ENCODE measurements at places on chromosomes 1 and 21. TPM values are rescaled to one million over a fixed set of nuclear protein-coding genes. Genes with fewer than 3 reads are reported as not detected.
A peak's percentile ranks its signal among the peaks of the same experiment; 100 is the strongest.

- DNase-seq, result no peak
These were observed 107.5 kb downstream of the SLC44A5 start for GRCh38 chr1:75503221-75503974.

GRCh38 chr1:213014642-213015041 is 1.0 kb downstream of the ANGEL2 start:
- DNase-seq, result no peak

GRCh38 chr1:89608984-89609725 is 23.8 kb upstream of the LRRC8C start:
- DNase-seq, result no peak

DNA sequence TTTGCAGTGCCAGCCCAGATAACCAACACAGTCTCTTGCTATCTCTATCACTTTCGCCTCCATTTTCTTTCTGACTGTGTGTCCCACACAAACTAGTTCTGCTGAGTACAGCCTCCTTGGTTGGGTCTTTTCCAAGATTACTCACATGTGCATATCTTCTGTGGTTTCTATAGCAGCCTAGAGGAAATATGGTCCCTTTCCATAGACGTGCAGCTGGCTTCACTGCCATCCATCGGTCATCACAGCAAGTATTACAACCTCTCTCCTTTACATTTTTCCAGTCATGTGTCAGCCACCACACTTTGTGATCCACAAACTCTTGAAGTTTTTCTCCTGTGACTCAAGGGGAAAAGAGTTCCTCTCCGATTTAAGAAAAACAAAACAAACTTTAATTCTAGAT is 893.4 kb upstream of the ADGRL4 start:
- DNase-seq, result peak; percentile 97

DNA sequence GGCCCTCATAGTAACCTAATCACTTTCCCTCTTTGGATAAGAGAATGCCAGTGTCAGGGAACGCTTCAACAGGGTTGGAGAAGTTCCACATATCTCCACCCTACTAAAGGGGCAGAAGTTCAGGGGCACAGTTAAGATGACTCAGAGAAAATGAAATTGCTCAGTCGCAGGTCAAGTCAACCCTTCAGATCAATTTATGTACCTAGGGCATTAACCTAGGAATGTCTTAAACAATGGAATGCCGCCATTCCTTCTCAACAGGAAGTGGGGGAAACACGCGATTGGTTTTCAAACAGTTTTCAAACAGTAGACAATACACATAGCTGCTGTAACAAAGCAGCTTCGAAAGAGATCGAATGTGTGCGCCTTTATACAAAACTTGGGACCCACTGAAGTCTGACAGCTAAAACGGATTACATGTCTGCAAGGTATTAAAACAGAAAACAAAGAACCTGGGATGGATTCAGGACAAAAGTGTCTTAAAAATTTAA is 897 bp downstream of the SLC25A24 start:
- DNase-seq, result no peak

DNA sequence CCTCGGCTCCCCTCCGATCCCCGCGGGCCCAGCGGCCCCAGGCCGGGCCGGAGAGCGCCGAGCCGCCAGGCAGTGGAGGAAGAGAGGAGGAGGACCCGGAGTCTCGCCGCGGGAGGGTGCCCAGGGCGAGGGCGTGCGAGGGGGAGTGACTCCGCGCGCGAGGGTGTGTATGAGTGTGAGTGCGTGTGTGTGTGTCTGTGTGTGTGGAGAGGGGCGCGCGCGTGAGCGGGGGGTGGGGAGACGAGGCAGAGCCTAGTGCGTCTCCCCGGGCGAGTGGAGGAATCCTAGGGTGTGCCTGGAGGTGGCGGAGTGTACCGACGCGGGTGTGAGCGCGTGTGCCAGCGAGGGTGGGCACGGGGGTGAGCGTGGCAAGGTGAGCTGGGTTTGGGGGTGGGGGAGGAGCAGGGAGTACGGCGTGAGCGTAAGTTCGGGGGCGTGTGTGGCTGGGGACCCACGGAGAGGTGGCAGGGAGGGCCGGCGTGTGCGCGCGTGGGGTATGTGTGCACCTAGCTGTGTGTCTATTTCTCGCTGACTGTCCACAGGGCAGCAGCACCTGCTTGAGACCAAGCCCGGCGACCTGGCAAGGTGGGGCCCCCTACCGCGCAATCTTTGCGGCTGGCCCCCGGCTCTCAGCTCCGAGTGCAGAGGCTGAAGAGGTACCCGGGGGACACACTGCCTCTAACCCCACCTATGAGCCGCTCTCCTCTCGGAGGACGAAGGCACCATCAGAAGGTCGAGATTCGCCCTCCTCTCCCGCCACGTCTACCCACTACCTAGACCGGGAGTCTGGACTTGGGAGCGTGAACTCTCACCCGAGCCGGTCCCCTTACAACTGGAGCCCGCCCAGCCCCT is 784 bp upstream of the KCND3 start:
- DNase-seq, result no peak

- DNase-seq, result no peak
These were observed 57.7 kb upstream of the COA6 start for GRCh38 chr1:234315588-234315987.

DNA sequence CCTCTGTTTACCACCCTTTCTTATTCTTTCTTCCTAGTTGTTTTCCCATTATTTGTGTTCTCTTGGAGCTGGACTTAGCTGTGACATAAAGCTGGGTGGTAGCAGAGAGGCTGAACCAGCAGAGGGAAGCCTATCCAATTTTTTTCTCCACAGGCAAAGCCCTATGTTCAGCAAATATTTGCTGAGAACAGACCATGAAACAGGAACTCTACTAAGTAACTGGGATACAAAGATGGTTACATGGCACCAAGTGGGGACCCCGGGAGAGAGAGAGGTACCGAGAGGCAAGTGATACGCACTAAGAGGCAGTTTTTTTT is 6.6 kb downstream of the CFAP141 start:
- DNase-seq, result no peak

DNA sequence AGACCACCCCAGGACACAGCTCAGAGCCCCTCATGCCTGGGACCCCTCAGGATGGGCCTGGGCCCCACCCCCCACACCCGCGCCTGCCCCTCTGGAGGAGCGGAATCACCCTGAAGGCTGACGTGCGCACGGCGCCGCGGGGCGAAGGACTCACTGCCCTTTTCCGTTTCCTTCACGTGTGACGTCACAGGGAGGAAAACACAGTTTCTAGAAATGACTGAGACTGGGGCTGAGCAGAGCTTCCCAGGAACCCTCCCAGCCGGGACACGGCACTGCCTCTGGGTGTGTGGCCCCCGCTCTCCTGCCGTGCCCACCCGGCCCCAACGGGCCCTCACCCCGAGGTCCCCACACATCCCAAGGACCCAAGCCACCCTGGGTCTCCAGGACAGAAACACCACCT is 5.4 kb upstream of the TNFRSF4 start:
- DNase-seq, result no peak

GRCh38 chr1:43554444-43554992 is 23.8 kb downstream of the PTPRF start:
- no peak for DNase-seq

DNA sequence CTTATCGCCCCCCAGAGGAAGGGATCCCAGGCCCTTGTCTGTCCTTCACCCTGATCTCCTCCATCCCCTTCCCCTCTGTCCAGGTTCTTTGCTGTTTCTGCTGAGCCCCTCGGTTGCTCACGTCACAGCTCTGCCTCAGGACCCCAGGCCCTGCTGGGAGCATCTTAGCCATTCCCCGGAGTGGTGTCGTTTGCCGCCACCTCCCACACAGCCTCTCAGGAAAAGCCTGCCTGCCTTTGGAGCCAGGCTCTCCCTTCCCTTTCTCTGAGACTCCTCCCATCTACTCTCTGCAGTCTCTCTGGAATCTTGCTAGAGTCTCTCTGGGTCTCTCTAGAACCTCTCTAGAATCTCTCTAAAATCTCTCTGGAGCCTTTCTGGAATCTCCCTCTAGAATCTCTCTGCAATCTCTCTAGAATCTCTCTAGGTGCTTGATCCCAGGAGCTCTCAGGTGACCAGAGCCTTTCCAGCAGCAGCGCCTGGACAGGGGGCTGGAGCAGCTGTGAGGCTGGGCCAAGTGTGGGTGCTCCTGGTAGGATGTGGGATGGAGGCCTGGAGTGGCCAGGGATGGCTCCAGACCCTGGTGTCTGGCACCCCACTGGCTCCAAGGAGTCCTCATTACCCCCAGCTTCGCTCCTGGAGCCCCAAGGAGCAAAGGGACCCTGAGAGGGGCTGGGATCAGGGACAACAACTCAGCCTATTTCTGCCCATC is 283.2 kb upstream of the VAMP3 start:
- DNase-seq, result no peak

DNA sequence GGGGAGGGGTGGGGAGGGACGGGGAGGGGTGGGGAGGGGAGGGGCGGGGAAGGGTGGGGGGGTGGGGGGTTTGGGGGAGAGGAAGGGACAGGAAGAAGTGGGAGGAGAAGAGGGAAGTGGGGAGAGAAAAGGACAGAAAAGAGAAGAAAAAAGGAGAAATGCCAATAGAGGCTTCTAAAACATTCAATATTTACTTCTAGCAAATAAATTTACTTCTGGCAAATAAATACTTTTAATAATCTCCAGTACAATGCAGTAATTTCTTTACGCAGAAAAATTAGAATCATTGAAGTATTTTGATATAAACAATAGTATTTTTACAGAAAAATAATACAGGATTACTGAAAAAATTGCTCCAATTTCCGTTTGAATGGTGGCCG is 9.4 kb upstream of the GPR161 start:
- DNase-seq, result no peak

GRCh38 chr1:92447033-92447681 is 39.6 kb downstream of the GFI1 start:
- no peak for DNase-seq

GRCh38 chr1:11071463-11072215 is 11.8 kb upstream of the SRM start:
- no peak for DNase-seq

The FCRL1 gene
- not detected for polyA plus RNA-seq

The LMOD1 gene
- 52.6 TPM for polyA plus RNA-seq

The SYT14 gene
- polyA plus RNA-seq, result 3.7 TPM

The PDZK1 gene
- polyA plus RNA-seq, result 2.0 TPM

The SPOCD1 gene
- polyA plus RNA-seq, result 78.8 TPM

The C2CD2 gene
- polyA plus RNA-seq, result 25.4 TPM

The NOTCH2 gene
- 56.9 TPM for polyA plus RNA-seq

The B3GALNT2 gene
- 25.3 TPM for polyA plus RNA-seq

The PDPN gene
- 0.55 TPM for polyA plus RNA-seq

The ELF3 gene
- polyA plus RNA-seq, result 0.72 TPM

The OR2T29 gene
- not detected for polyA plus RNA-seq

The ALX3 gene
- polyA plus RNA-seq, result not detected

Measured in AG04450 (cell line).